ENCODE measurements at places on chromosomes 6 and 20.

GRCh38 chr6:39102821-39103136 lies 12.2 kb downstream of the SAYSD1 start:
- DNase-seq: no peak

GRCh38 chr20:25081065-25081729 lies 744 bp downstream of the VSX1 start:
- DNase-seq: no peak

DNA sequence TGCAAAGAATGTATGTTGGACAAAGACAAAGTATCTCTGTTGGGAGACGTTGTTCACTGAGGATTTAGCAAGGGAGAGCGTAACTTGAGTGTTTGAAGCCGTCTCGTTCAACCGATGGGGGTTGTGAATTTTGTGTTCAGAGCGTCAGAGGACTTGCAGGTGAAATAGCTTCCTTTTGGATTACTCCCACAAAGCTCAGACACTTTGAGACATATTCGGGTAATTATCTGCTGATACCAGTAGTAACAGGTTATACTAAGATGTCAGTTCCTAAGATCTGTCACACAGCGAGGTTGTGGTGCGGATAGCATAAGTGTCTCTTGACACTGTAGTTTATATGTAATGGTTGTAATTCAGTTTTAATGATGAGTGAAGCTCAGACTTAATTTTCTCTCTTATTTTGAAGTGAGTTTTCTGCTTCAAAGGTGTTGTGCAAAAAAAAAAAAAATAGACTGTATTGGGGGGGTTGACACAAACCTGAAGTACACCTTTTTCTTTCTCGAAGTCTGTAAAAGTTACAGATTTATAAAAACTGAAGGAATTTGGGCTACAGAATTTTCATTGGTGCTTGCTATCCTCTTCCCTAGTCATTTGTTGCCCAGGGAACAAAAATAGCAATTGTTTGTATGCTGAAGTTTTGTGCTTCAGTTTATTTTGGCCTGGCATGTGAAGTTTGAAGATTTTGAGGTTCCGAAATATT lies 1.7 kb downstream of the ASXL1 start:
- DNase-seq: no peak

DNA sequence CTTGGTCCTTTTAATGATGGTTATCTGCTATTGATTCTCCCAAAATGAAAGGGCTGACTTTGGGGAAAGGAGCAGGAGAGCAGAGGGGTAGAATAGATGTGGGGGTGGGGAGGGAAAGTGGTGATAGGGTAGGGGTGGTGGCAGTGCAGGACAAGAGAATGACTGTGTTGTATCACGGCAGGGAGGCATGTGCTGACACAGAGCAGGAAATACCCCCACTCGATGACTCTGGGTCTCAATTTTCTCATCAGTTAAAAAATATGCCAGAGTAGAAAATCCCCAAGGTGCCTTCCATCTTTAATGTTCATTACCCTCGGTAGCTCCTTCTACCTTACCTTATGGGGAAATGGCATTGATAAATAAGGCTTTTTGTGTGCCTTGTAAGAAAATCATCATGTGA lies 79.0 kb upstream of the ATXN1 start:
- no peak for DNase-seq

- DNase-seq: no peak
These were observed 3.7 kb upstream of the RFPL4B start for GRCh38 chr6:112343390-112343789.

DNA sequence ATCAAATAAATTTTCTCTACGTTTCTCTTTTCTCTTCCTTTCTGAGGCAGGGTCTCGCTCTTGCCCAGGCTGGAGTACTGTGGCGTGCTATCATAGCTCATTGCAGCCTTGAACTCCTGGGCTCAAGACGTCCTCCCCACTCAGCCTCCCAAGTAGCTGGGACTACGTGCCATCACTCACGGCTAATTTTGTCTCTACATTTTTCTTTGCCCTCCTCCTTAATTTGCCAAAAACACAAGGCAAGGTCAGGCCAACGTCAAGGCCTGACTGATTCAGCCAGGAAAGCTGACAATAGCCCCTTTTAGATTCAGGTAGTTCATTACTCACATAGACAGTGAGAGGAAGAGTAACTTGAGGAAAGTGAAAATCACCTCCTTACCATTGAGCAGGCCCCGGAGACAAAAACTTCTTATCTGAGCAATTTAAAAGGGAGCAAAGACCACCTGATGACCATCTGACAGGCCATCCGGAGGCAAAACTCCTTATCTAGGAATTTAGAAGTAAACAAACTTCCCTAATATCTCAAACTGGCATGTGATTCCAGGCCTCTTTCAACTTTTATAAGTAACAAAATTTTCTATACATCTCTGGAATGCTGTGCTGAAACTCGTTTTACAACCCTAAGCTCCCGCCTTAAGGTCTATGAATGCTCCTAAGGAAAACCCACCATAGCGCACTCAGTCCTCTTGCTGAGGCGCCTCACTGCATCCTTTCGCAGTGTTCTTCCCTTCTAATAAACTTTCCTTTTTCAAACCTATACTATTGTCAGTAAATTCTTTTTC lies 42.1 kb upstream of the SRPK1 start:
- no peak for DNase-seq

DNA sequence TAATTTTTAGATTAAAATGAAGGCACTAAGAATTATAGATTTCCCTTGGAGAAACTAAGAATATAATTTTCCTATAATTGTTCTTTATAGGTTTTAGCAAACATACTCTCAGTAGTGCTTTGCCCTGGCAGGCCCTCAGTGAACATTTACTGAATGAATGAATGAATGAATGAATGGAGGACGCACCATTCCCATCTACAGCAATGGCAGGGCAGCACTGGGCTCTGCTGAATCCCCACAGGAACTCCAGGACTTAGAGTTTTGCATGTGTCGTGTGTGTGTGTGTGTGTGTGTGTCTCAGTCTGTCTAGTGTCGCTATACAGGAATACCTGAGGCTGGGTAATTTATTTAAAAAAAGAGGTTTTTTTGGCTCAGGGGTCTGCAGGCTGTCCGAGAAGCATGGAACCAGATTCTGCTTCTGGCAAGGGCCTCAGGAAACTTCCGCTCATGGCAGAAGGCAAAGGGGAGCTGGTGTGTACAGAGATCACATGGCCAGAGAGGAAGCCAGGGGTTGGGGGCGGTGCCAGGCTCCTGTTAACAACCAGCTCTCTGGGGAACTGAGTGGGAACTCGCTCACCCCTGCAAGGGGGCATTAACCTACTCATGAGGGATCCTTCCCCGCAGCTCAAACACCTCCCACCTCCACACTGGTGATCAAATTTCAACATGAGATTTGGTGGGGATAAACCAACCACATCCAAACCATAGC lies 20.1 kb downstream of the RNASET2 start:
- no peak for DNase-seq

DNA sequence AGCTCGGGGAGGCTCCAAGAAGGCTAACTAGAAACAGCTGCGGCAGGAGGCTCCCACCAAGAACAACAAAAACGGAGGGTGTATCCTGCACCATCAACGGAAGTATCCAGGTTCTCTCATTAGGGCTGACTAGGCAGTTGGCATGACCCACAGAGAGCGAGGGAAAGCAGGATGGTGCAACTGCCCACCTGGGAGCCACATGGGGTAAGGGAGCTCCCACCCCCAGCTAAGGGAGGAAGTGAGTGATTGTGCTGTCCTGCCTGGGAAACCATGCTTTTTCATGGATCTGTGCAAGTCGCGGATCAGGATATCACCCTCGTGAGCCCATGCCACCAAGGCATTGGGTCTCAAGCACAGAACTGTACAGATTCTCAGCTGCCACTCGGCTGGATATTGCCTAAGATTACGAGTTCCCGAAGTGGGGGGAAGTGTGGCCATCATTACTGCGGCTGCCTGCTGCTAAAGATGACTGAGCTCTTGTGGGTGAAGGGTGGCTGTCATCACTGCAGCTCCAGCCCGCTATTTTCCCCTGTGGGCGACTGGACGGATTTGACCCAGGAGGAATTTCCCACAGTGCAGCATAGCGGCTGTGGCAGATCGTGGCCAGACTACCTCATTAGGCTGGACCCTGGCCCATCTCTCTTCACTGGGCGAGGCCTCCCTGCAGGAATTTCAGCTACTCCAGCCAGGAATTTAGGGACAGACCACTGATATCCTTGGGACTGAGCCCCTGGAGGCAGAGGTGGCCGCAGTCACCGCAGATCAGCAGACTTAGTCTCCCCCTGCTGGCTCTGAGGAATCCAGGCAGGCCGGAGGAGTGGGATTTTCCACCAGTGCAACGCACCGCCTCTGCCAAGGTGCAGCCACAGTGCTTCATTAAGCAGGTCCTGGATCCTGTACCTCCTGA lies 515.7 kb downstream of the FRK start:
- no peak for DNase-seq

DNA sequence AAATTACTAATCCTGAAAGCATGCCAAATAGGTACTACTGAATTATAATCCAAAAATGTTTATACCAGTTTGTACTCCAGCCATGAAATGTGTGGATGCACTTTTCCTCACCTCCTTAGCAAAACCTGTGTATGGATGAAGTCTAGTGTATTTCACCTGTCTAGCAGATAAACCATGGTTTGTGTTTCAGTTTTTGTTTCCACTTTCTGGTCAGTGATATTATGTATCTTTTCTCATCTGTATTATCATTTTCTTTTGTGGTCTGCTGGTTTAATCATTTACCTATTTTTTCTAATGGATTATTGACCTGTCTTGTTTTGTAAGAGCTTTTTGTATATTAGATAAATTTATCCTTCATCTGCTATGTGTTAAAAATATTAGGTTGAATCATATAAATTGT lies 41.0 kb upstream of the TMEM217 start:
- DNase-seq: no peak

DNA sequence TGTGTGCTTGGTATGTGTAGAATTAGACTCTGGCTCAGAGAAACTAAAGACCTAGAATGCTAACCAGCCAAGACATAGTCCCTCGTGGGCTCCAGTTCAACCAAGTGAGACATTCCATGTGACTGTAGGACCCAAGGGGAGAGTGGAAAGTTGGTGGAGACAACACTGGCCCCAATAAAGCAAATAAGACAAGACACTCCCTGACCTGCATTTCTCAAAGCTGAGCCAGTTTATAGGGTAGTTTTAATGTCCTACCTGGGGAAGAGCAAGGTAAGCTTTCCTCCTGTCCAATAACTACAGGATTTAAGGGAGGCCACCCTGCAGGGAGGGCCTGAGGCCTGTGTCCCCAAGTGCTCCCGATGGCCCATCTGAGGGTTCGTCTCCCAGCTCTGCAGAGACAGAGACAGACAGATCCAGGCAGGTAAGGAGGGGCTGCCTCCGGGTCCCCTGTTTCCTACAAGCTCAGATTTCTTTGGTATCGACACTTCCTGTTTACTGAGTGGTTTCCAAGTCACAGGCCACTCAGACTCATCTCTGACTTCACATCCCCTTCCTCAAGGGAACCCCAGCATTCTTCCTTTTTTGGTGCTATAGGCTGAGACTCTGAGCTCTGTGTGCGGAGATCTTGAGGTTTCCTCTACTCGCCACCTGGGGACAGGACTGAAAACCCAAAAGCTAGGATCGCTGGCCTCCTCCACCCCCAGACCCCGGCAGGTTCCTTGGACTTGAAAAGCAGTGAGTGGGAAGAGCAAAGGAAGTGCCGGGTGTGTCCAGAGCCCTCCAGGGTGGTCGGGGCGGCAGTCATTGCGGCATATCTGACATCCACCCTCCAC lies 92.4 kb downstream of the PRND start:
- DNase-seq: peak; percentile 89

- no peak for DNase-seq
These were observed 108.5 kb downstream of the LY86 start for GRCh38 chr6:6696867-6697531.

- no peak for DNase-seq
These were observed 144.4 kb upstream of the SSTR4 start for GRCh38 chr20:22890594-22891300.

GRCh38 chr6:52664991-52665686 lies 5.8 kb upstream of the TMEM14A start:
- DNase-seq: no peak

DNA sequence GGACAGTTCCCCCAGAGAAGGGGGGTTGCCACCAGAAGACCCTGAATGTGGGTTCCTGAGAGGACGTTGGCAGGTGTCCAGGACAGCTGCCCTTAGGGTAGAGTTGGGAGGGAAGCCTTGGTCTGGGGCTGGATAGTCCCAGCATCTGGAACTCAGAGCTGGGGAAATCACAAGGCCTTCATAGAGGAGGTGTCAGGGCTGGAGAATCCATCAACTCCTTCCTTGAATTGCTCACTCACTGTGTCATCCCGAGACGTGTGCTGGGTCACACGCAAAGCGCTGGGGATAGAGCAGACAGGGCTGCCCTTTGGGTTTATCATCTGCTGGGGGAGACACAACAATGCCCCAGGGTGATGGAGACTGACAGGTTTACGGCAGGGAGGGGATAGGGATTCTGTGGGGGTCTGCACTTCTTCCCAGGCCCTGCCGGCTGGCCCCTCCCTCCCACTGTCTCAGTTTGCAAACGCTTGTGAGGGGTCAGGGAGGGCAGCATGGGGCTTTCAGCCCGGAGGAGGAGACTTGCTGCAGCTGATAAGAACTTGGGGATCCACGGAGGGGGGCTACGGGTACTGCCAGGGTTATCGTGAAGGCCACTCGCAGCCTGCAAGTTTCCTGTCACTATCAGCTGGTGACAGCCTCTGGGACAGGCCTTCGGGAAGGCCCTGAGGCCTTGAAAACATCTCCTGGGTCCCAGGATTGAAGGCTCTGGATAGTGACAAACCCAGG lies 18.6 kb downstream of the RBM38 start:
- DNase-seq: no peak

DNA sequence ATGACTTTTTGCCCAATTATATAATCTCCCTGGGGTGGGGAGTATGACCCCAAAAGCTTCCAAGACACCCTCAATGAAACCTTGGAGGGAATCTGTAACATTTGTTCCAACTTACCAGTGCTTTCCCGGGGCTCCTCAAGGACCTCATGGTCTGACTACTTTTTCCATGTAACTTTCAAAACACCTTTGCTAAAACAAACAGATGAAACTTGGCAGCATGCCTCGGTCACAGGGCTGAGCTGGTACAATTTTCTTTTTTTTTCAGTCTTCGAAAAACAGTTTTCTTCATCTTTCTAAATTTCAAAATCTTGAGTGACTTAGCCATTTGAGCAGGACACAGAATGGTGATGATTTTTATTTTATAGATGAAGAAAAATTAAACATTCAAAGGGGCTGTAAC lies 241.2 kb downstream of the BMP7 start:
- DNase-seq: no peak

GRCh38 chr6:28711788-28712341 lies 186.2 kb downstream of the GPX5 start:
- DNase-seq: no peak

- DNase-seq: no peak
These were observed 115.4 kb downstream of the DTNBP1 start for GRCh38 chr6:15547400-15547799.

- DNase-seq: no peak
These were observed 313.8 kb downstream of the COL12A1 start for GRCh38 chr6:74892091-74892490.

DNA sequence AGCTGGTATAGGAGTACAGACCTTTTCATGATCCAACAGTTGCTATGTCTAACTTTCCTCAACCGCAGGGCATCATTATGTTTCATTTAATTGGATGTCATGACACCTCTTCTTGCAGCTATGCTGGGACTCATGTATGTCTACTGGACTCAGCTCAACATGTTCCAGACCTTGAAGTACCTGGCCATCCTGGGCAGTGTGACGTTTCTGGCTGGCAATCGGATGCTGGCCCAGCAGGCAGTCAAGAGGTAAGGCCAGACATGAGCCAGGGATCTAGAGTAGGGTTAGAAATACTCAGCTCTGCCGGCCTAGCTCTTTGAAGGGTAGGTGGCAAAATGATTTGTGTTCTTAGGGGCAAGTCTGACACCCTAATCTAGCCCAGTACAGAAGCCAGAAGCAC lies 25.2 kb downstream of the GHRH start:
- no peak for DNase-seq

- DNase-seq: no peak
These were observed 4.7 kb downstream of the CCN5 start for GRCh38 chr20:44719841-44720240.

- no peak for DNase-seq
These were observed 23.0 kb upstream of the IER3 start for GRCh38 chr6:30767158-30767943.

Measured in CD4-positive, alpha-beta T cell treated with Interleukin-2 at 100 ng/mL for 4 hours (primary cell).